Activated CD4-positive, alpha-beta T cell treated with anti-CD3 and anti-CD28 coated beads, Interleukin-2, amount 10 ng/mL, durations not matched to agents 7 days and 5 days (primary cell): ENCODE measurements at places on chromosomes 1 and 21. TPM values are rescaled to one million over a fixed set of nuclear protein-coding genes. Genes with fewer than 3 reads are reported as not detected.

FAM151A gene
- not detected for total RNA-seq

IL22RA1 gene
- not detected for total RNA-seq

RIMKLA gene
- 0.44 TPM for total RNA-seq

CELA2B gene
- not detected for total RNA-seq

OR2C3 gene
- total RNA-seq, result not detected

MSTO1 gene
- 61.5 TPM for total RNA-seq

OR2T5 gene
- not detected for total RNA-seq

ANKRD35 gene
- total RNA-seq, result 0.42 TPM

SLC35F3 gene
- total RNA-seq, result 6.5 TPM

PLEKHA6 gene
- not detected for total RNA-seq

SLAMF1 gene
- total RNA-seq, result 70.6 TPM

ZNF593OS gene
- total RNA-seq, result not detected

NASP gene
- total RNA-seq, result 198 TPM

PAPPA2 gene
- 0.46 TPM for total RNA-seq

CFHR3 gene
- not detected for total RNA-seq
